B cell (primary cell): ENCODE measurements at places on chromosomes 5 and 9. TPM values are rescaled to one million over a fixed set of nuclear protein-coding genes. Genes with fewer than 3 reads are reported as not detected.

SPINK6 gene
- polyA plus RNA-seq, result not detected in 2 replicates

PCDHGB1 gene
- 0.09 and 0.10 TPM in 2 replicates for polyA plus RNA-seq

ZDHHC11B gene
- polyA plus RNA-seq, result 0.27 TPM in 1 of 2 replicates, not detected in the other

LSM11 gene
- 0.97 and 1.00 TPM in 2 replicates for polyA plus RNA-seq

NEUROG1 gene
- polyA plus RNA-seq, result not detected in 2 replicates

DCAF12 gene
- 0.59 and 1.1 TPM in 2 replicates for polyA plus RNA-seq

PCDHGA3 gene
- 0.10 TPM in 1 of 2 replicates, not detected in the other for polyA plus RNA-seq

MIGA2 gene
- polyA plus RNA-seq, result 62.1 and 85.3 TPM in 2 replicates

CCNI2 gene
- polyA plus RNA-seq, result 0.04 and 0.39 TPM in 2 replicates

HIGD2A gene
- polyA plus RNA-seq, result 102 and 212 TPM in 2 replicates

STPG3 gene
- polyA plus RNA-seq, result not detected in 2 replicates

ANKRD33B gene
- 2.9 and 6.9 TPM in 2 replicates for polyA plus RNA-seq

ACOT12 gene
- 0.06 TPM in 1 of 2 replicates, not detected in the other for polyA plus RNA-seq

CD274 gene
- 0.61 and 1.4 TPM in 2 replicates for polyA plus RNA-seq

CEP120 gene
- 15.7 and 21.6 TPM in 2 replicates for polyA plus RNA-seq

ZNF454 gene
- polyA plus RNA-seq, result not detected in 2 replicates
